ENCODE measurements at places on chromosomes 7 and 10.

- DNase-seq, result no peak
Measured at GRCh38 chr10:94310369-94310768, 52.4 kb downstream of the NOC3L start.

DNA sequence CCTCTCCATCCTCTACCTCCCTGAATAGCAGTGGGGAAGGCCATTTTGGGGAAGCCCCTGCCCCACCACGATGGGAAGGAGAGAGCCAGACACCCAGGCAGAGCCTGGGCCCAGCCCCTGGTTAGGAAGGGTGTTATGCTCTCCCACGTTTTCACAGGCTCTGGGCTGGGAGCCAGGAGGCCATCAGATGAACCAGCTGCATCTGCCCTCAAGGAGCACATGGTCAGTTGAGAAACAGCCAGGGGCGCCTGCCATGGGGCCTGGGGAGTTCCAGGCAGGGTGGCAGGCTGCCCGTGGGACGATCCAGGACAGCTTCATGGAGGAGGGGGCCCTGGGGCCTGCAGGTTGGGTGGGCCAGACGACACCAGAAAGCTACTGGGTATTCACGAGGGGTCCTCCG, 47.5 kb downstream of the CAMK2B start:
- no peak for DNase-seq

- DNase-seq, result no peak
Measured at GRCh38 chr7:87316097-87316700, 29.3 kb upstream of the CROT start.

DNA sequence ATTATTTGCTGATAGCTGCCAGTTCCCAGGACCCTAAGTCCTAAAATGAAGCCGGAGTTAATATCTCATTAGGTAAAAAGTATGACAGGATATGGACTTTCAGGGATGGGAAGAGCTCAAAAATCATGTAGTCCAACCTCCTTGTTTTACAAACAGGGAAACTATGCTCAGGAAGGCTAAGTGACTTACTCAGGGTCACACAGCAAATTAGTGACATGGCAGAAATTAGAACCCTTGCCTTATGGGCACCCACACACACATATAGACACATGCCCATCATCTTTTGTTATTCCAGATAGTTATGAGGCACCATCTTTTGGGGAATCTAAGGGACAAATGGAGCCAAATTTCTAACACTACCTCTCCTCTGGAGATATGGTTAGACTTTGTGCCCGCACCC, 91.2 kb upstream of the ARID5B start:
- DNase-seq, result no peak

DNA sequence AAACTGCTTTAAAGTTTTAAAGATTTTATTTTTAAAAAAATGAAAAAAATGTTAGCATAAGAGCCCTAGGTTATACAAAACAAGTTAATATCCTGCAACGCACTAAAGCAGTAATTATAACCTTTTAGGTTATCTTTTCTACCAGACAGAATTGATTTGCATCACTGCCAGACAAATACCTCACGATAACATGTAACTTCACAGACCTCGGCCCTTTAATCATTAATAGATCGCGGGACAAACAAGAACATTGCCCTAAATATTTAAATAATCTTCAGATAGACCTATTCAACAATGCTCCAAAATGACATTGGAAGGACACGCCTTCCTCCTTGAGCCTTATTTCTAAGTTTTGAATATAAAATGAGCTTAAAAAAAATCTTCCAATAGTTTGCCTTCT, 23.8 kb upstream of the C7orf33 start:
- no peak for DNase-seq

GRCh38 chr7:134532180-134532953, 5.0 kb downstream of the AKR1B10 start:
- no peak for DNase-seq

DNA sequence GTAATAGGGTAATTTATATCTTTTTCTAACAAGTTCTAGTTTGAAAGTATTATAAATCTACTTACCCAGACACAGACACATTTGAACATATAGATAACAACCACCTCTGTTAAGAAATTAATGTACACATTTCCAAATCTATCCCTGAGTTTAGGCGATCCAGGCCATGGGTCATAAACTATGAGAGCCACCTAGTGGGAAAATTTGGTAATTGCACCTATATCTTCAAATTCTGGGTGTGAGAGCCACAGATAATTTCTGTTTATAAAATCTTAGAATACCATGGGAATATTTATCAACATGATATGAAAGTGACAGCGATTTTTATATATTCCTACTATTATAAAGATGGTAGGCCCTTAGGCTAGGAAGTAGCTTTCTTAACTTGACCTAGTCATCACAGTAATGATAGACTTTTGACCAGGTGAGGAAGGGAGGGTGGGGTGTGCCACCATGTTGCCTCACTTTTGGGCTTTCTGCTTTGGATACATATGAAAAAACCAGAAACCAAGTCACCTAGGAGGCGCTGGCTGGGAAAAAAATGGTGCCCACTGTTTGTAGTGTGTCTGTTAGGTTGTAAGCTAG, 8.0 kb upstream of the EPHA1 start:
- DNase-seq, result peak; percentile 29

DNA sequence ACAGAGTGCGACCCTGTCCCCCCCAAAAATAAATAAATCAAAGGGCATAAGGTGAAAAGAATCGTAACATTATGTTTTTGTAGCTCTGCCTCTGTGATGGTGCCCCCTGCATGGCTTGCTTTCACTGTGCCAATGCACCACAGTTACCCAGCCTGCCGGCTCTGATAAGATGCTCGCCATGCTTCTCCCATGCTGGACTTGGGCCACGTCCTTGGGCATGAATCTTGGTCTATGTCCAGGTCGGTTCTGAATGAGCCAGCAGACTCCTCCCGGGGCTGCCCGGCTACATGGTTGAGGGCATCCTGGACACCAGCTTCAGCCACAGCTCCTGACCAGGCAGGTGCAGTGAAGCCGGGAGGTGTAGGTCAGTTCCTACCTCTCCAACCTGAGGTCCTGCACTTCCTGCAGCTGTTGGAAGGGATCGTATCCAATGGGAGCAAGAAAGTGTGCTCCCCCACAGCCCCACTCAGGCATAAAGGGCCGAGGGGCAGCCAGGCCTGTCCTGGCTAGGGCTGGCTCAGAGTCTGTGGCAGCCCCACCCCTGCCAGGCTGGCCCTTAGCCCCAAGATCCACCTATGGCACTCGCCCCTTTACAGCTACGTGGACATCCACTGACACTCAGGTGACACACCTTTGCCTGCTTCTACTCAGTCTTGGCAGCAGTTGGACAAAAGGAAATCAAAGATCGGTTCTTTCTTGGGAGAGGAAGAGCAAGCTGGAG, 34.1 kb downstream of the CHST3 start:
- peak; percentile 67 for DNase-seq

- peak; percentile 62 for DNase-seq
Measured at GRCh38 chr10:29807163-29807806, 172.5 kb upstream of the SVIL start.

DNA sequence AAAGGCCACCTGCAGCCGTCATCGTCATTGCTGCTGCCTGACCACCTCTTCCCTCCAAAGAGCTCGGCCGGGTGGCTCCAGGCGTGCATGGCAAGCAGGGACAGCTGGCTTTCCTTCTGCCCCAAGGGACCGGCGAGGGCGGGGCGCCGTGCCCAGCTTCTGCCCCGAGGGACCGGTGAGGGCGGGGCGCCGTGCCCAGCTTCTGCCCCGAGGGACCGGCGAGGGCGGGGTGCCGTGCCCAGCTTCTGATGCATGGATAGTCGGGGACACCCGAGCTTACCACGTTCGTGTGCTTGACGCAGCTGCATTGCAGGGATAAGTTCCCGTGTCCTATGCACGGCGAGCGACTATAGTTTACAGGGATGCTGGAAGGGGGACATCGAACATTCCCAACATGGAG, 27.0 kb downstream of the CFAP46 start:
- no peak for DNase-seq

GRCh38 chr10:104333032-104333727, 5.1 kb downstream of the ITPRIP start:
- no peak for DNase-seq
